ENCODE measurements at places on chromosomes 4 and X. TPM values are rescaled to one million over a fixed set of nuclear protein-coding genes. Genes with fewer than 3 reads are reported as not detected.

DNA sequence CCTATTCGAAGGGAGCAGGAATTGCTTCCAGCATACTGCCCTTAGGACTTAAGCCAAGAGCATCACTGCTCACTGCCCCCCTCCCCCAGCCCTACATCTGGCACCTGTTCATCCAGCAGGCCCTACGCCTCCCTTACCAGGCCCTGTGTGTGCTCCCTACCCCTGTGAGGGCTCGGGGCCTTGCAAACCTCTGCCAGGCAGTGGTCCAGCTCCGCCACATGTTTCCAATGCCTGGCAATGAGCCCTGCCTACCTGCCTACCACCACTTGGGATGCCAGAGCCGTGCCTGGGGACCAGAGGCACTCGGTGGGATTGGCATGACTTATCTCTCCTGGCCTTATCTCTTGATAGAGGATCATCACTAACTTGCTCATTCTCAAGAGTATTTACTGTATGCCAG, 27.5 kb upstream of the MTM1 start:
- DNase-seq: no peak

PPBP gene
- total RNA-seq: not detected

GRCh38 chr4:162116095-162116779, 47.6 kb downstream of the FSTL5 start:
- no peak for DNase-seq

GRCh38 chr4:74539044-74539790, 94.3 kb downstream of the AREG start:
- no peak for DNase-seq

DNA sequence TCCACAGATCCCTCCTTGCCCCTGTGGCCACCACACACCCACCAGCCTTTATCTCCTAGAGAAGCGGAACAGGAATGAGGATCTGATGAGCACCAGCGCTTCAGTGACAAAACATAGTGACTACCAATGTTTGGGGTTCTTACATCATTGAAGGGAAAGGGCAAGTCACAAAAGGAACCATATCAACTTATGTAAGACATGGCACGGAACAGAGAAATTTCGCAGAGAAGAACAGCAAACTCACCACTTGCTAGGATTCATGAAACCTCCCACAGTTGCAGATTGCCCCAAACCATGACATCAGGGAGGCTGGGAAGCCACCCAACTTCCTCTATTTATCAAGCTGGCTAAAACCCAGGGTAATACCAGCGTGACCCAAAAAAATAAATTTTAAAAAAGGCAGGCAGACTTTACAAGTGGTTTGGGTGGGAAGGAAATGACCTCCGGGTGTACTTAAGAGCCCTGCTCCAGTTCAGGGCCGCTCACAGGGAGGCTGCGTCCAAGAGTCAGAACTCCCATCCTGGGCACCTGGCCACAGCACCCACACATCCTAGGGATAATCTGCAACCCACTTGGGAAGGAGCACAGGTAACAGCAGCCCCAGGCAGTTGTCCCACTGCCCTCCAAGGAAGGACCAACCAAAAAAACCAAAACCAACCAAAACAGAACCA, 36.0 kb downstream of the ADGRG2 start:
- no peak for DNase-seq

Data from left colon (tissue), 2 donors.